CD4-positive, alpha-beta T cell treated with Interleukin-6 at 100 ng/mL for 8 hours (primary cell): ENCODE measurements at places on chromosomes 3 and 15.

DNA sequence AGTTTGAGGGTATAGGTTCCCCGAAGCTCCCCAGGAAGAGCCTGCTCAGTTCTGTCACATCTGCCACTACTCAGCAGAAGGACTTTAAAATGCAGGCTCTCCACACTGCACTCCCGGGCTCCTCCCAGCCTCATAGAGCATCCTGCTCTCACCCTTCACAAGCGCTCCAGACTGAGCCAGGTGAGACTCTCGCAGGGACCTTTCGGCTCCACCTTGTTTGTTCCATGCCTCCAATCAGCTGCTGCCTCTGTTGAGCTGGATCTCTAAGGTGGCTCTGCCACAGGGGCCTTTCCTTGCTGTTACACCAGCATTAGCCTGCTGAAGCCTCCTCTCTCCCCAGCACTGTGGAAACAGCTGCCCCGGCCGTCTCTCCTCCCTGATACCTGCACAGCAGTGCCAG lies 56.1 kb downstream of the SLCO3A1 start:
- DNase-seq = no peak

DNA sequence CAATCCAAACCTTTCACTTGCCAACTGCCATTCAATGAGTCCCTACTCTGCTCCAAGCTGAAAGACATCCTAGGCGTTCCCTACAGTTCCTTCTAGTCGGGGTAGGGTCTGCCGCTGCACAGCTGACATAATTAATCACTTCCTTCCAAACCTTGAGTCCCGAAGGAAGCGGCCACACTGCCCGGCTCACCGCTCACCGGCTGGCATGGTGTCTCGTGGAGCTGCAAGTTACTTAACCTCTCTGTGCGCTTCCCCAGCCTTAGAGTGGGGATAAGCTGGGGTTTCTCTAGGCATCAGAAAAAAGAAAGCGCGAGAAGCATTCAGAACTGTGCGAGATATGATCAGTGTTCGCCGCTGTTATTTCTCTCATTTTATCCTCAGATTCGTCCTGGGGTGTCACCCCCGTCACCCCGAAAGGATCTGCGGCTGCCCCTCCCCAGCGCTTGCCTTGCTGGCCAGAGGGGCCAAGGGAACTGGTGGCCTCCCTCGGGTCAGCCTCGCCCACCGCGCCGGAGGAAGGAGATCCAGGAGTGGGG lies 748 bp downstream of the MRPS25 start:
- DNase-seq = no peak

DNA sequence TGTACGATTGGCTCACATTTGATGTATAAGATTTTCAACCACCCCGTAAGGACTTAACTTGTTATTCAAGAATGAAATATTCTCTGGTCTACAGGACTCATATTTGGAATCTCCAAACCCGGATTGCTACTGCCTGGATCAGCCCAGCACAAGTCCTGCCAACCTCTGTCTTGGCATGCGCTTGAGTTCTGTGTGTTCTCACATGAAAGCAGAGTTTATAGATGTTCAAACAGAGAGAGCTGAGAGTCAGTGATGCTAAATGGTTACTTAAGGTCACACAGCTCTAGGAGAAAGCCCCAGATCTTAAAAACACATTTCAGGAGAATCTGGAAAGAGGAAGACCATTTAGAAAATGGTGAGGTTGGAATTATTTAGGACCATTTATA lies 268.0 kb upstream of the TBL1XR1 start:
- DNase-seq = no peak

DNA sequence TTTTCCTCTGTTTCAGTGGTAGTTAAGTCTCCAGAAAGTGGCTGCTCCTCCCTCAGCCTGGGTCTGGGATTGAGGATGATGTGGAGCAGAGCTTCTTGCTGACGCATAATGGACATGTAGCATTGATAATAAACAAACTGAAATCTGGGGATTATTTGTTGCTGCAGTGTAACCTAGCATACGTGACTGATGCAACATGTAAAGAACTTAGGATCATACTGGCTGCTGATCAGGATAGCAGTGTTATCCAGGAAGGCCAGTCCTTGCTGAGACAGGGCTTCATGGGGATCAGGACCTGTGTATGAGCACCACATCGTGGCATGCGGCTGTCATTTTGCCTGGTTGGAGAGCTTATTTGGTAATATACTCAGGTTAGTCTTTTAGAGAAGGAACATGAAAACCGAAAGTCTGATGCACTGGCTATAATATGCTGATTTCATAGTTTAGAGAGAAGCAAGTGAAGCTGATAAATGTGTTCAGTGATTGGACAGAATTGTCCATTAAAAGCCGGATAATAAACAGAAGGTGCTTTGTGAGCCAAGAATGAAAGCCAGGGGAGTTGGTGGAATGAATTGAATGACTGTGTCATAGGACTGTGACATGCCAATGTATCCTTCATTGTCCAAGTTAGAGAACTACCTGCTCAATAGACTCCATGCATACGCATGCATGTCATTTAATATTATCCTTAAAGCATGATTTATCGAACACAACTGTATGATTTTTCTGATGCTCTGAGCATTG lies 4.1 kb downstream of the MINAR1 start:
- no peak for DNase-seq

DNA sequence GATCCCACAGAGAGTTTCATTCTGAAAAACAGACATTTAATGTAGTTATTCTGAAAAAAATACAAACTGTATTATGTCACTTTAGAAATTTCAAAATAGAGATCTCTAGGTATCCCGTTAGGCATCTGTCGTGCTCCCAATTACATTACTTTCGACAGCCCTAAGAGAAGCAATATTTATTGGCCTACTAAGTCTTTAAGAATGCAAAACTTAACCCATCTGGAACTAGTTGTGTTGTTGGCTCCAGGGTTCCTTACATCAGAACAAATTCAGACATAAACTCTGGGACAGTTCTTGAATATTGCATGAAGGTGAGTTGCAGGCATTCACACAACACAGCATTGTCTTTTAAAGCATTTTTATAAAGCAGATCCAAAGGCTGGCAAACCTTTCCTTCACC lies 498.4 kb downstream of the FHIT start:
- no peak for DNase-seq

GRCh38 chr15:92599394-92599970 lies 56.1 kb downstream of the FAM174B start:
- DNase-seq = no peak

DNA sequence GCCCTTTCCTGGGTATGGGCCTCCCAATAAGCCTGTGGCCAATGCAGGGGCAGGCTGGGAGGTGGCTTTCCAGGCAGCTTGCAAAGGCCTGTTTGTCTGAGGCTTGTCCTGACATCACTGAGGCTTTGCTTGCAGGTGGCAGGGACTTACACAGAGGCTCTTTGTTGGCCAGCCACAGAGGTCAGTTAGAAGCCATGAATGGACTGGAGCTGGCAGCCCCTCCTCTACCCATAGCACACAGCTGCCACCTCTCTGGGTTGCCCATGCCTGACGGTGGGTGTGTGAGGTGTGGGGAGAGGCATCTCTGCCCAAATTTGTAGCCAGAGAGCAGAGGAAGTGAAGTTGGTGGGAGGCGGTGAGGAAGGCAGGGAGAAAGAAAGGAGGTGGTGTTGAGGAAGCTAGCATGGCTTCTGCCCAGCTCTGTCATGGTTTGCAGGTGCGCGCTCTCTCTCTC lies 17.1 kb downstream of the LIMD1 start:
- no peak for DNase-seq

DNA sequence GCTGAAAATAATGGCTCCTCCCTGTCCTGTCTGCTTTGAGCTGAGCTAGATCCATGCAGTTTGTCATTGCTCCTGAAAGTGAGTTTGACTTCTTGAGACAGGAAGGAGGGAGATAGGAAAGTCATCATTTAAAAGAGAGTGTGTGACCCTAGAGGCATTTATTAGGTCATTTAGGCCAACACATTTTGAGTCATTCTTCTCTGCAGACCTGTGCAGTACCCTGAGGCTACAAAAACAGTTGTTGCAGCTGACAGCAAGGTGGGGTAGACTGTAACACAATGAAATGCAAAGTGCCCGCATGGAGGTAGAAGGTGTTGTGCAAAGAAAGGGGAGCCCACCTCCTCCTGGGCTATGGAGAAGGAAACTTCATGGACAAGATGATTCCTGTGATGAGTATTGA lies 102.8 kb upstream of the PFN2 start:
- DNase-seq = no peak

- DNase-seq = no peak
Measured at GRCh38 chr15:48680841-48681240, 35.3 kb upstream of the FBN1 start.

- no peak for DNase-seq
Measured at GRCh38 chr3:65894679-65895453, 143.9 kb downstream of the MAGI1 start.

DNA sequence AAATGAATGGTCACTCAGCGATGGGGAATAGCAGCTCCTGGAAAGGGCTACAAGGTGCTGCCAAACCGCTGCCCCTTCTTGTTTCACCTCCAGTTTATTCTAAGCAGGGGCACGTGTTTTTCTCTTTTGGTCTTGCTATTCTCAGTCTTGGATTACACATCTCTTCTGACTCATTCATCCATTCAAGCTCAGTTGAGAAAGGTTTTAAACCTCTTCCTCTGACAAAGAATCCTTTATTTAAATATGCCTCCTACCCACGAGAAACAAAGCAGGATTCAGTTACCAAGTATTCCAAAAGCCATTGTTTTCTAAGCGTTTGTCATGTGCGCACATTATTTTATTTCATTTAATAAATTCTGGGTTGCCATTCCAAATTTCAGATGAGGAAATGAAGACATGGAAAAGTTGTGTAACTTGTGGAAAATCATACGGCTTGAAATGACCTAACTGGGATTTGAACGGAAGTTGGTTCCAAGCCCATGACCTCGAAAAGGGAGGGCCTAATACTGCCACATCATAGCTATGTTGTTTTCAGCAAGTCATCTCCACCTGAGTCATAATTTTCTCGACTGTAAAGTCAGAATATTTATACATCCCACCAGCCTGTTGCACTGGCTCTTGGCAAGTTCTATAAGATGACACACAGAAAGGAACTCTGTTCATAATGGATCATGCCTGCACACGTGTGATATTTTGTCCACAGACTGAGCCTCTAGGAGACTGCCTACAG lies 292.0 kb upstream of the SLCO3A1 start:
- DNase-seq = no peak

DNA sequence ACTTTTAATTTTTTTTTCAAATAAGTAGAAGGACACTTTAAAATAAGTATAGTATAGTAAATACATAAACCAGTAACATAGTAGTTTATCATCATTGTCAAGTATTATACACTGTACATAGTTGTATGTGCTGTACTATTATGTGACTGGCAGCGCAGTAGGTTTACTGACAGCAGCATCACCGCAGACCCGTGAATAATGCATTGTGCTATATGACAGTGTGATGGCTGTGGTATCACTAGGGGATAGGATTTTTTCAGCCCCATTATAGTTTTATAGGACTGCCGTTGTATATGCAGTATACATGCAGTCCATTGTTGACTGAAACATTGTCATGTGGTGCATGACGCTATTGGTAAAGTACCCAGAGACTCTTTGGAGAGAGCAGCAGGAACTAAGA lies 306.5 kb downstream of the SQOR start:
- no peak for DNase-seq

- no peak for DNase-seq
Measured at GRCh38 chr3:141677701-141678100, 60.4 kb upstream of the RNF7 start.

DNA sequence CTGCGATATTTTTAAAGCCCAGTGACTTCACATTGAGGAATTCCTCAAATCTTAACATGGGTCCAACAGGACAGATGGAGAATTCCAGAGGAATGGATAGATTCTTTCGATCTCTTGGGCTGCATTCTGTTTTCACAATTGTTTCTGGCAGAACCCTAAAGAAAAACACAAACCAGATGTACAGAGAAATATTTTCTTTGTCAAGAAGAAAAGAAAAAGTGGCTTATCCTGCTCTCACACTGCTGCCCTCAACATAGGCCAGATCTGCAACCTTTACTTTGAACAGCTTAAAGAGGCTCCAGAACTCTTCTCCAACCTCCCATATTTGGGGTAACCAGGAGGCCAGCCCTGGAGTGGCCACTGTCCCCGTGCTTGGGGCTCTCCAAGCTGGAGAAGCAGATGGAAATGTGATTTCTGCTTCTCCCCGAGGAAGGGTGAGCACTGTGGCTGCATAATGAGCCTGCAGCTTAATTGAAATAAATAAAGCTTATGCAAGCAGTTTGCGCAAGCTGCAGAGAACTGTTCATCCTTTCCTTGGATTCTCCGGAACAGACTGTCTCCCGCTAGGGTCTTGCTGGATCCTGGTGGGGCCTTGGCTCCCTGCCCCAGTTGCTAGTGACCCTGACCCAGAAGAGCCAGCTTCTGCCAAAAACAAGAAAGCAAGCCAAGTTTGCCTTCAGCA lies 453.2 kb upstream of the PROK2 start:
- no peak for DNase-seq

- no peak for DNase-seq
Measured at GRCh38 chr3:188940573-188940932, 231.2 kb upstream of the TPRG1 start.

DNA sequence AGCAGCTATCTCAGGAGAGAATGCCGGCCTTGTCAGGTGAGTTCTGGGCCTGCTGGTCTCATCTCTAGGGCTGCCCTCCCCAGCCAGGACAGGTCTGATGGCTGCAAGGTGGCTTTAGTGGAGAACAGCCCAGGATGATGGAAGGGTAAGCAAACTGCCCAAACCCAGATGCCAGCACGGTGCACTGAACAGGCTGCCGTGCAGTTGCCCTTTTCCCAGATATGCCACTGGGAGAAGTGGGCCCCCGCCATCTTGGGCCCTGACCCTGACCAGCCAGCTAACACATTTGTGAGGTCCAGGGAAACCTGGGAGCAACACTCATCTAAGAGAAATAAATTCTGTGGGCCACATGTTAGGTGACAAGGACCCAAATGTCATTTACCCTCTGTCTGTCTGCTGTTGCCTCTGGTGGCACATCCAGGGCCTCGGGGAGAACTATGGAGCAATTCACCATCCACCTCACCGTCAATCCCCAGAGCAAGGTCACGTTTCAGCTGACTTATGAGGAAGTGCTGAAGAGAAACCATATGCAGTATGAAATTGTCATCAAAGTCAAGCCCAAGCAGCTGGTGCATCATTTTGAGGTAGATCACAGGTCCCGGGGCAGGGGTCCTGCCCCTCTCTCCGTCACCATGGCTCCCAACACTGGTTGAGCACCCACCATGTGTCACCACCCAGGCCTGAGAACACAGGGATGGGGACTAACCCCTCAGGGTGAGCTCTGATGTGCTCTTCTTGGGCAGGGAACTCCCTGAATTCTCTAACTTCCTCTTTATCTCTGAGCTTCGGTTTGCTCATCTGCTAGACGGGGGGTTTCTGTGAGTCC lies 1.8 kb downstream of the ITIH1 start:
- no peak for DNase-seq

DNA sequence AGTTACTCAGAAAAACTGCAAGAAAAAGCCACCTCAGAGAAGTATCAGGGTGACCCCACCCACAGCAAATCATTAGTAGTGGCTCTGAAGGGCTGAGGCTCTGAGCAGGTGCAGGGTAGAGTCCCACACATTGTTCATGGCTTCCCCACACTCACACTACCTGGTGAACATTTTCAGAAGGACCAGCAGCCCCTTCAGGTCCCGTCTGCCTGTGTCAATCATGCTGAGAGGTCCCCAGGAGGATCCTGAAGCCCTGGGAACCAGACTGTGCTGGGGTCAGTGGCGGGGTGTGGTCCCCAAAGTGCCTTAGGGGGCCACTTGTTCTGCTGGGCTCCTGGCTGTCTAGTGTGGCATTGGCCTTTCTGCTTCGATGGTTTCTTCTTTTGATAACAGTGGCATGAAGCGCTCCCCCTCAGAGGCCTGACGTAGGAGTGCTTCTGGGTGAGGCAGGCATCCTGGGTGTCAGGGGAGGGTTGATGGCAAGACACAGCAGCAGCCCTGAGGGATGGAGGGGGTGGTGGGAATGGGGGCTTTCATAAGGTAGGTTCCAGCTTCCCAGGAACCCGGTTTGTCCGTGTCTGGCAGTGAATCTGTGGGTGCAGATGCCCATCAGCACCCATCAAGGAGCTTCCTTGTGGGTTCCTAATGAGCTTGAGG lies 19.0 kb upstream of the FANCD2 start:
- DNase-seq = no peak
